ENCODE measurements at places on chromosomes 5 and 9.

DNA sequence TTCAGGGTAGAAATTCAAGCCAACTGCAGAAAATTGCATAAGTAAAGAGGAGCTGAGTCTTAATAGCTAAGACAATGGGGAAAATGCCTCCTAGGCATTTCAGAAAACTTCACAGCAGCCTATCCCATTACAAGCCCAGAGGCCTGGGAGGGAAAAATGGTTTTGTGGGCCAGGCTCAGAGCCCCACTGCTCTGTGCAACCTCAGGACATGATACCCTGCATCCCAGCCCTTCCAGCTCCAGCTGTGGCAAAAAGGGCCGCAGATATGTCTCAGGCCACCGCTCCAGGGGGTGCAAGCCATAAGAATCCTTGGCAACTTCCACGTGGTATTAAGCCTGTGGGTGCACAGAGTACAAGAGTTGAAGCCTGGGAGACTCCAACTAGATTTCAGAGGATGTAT is 387.0 kb downstream of the ARRDC3 start:
- DNase-seq, result no peak

GRCh38 chr9:122354536-122355199 is 16.2 kb upstream of the PTGS1 start:
- no peak for DNase-seq

DNA sequence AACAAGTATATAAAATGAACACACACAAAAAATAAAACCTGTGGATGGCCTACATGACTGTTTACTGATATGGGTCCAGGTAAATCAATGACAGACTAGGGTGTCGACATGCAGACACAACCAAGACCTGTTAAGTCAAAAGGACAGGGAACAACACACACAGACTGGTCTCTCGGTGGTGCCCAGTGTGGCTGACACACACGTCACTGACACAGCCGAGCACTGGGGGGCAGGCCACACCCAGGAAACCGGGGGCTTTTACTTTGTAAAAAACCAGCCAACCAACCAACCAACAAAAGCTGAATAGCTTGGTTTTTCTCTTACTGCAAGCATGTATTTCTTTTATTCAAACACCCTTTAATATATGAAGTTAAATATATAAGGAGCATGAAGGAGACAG is 5.0 kb downstream of the FAM163B start:
- peak; percentile 51 for DNase-seq

- DNase-seq, result no peak
Observed at GRCh38 chr5:41219658-41220269, 6.4 kb upstream of the C6 start.

- DNase-seq, result no peak
Observed at GRCh38 chr9:98101416-98101815, 17.6 kb downstream of the TRIM14 start.

GRCh38 chr9:133238851-133239532 is 29.9 kb upstream of the OBP2B start:
- peak; percentile 67 for DNase-seq

- DNase-seq, result no peak
Observed at GRCh38 chr5:171623107-171623506, 162.5 kb upstream of the SMIM23 start.

- DNase-seq, result no peak
Observed at GRCh38 chr5:89471115-89471514, 588.1 kb upstream of the MEF2C start.
